ENCODE measurements at places on chromosomes 12 and 14.

GRCh38 chr14:55845963-55846825, 266.2 kb downstream of the KTN1 start:
- no peak for DNase-seq

GRCh38 chr14:102551995-102552705, 40.3 kb upstream of the RCOR1 start:
- DNase-seq, result no peak

- DNase-seq, result no peak
Measured at GRCh38 chr12:111184161-111184560, 184.7 kb downstream of the PHETA1 start.

DNA sequence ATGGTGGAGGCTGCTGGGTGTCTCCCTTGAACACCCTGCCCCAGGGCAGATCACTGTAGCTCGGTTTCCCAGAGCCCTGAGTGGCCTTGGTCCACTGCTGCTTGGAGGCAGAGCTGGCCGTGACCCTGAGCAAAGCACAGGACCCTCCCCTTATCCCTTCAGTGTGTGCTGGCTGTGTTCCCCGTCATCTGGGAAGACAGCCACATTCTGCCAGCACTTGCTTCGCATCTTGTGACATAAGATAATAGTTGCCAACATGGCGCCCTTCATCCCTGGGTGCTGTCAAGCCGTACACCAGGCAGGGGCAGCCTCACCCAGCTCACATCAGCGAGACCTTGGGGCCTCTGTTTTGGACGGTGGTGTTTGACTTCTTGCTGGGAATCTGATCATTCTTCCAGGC, 12.1 kb upstream of the ALDH2 start:
- DNase-seq, result no peak

GRCh38 chr14:85528080-85528896, 1.7 kb upstream of the FLRT2 start:
- DNase-seq, result no peak

GRCh38 chr12:93101367-93101766, 172.3 kb upstream of the EEA1 start:
- DNase-seq, result no peak

DNA sequence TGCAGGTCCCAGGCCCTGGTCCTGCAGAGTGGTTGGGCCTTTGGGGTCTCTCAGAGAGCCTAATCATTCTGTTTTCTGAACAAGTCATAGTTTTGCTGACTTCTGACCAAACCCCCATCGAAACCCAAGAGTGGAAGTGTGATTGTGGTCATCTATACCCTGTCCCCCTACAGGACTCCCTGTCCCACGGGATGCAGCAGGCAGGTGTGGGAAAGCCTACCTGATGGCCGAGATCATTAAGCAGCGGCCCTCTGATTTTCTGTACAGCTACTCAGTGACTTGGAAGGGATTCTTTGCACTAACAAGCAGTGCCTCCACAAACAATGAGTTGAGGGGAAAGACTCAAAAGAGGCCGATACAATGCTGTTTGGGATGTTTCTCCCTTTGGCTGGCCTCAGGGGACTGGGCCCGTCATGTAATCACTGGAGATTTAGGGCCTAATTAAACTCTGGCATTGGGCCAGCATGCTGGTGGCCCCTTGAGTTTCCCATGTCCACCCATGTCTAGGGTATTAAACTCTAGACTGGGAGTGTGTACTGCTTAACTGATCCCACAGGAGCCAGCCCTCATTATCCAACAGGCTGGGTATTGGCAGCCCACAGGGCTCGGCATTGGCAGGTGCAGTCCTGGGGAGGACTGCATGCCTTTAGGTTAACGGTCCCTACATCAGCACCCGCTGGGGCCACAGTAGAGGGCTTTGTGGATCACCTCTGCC, 192.8 kb downstream of the ZFP36L1 start:
- DNase-seq, result no peak

DNA sequence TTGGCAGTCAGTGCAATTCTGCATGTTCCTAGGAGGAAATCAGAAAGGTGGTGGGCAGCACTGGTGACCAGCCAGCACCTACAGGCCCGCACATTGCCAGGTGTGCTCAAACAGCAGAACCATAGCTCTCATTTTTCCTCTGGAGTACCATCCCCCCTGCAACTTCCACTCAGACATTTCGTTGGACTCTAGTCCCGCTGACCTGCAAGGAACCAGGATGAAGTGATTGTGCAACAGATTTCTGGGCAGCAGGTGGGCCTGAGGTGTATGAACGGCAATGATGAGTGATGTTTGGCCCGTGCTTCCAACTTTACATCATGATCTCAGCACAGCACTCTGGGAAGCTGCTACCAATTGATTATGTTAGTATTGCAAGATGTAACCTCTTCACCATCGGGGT, 129.9 kb downstream of the NTF3 start:
- no peak for DNase-seq

DNA sequence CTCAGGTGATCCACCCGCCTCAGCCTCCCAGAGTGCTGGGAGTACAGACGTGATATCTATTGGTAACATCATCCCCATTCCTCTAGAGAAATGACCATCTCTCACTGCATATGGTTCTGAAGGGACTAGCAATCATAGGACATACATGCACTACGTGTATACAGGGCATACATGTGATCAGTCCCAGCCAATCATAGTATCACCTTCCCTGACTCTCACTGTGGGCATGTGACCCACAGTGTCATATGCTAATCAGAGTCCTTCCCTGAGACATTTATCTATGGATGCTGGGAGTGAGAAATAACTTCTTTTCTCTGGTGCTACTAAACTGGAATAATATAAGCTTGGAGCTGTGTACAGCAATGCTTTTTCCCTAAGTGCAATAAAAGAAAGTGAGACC, 12.1 kb upstream of the FBXW8 start:
- no peak for DNase-seq

- no peak for DNase-seq
Measured at GRCh38 chr14:24171422-24172260, at the start of gene REC8. Gene REC8, plus strand, starts transcription at chr14:24172080. Its CDS starts 473 bp downstream, at chr14:24172553.

GRCh38 chr14:100533656-100534485, 53.3 kb downstream of the BEGAIN start:
- DNase-seq, result no peak

DNA sequence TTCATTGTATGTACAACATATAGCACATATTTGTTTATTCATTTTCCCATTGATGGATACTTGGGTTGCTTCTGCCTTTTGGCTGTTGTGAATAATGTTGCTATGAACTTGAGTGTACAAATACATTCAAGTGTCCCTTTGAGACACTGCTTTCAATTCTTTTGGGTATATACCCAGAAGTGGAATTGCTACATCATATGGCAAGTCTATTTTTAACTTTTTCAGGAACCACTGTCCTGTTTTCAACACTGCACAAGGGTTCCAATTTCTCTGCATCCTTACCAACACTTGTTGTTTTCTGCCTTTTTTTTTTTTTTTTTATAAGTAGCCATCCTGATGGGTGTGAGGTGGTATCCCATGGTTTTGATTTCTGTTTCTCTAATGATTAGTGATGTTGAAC, 15.9 kb downstream of the RBMS2 start:
- DNase-seq, result no peak

GRCh38 chr12:6044082-6044481, 80.4 kb downstream of the VWF start:
- DNase-seq, result no peak

- DNase-seq, result peak; percentile 9
Measured at GRCh38 chr14:75363570-75364227, 64.1 kb upstream of the JDP2 start.

DNA sequence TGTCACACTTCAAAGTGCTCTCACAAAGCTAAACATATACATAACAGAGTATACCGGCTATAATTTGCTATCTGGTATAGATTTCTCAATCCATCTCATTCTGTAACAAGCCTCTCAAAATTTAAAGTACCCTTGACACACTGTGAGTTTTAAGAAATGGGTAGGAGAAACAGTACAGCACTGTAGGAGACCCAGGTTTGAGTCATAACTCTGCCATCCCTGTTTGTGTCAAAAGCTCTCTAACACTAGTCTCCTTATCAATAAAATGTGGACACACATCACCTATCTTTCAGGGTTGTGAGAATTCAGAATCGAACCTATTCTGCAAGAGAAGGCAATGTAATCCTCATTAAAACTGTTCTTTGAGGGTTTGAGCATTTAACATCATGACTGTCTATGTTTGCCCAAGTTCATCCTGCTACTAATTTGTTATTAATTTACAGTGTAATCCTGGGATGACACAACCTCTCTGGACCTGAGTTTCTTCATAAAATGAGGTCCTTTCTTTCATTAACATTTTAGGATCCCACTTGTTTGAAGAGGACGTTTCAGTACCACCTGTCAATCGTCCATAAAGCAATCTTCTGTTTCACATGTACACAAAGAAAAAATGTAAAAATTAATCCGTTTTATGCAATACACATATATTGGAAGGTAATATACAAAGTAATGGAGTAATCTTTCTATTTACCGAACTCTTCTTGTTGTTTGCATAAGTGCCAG, 12.1 kb downstream of the SPTSSA start:
- no peak for DNase-seq

- DNase-seq, result peak; percentile 9
Measured at GRCh38 chr12:123602651-123603195, 824 bp downstream of the DDX55 start.

DNA sequence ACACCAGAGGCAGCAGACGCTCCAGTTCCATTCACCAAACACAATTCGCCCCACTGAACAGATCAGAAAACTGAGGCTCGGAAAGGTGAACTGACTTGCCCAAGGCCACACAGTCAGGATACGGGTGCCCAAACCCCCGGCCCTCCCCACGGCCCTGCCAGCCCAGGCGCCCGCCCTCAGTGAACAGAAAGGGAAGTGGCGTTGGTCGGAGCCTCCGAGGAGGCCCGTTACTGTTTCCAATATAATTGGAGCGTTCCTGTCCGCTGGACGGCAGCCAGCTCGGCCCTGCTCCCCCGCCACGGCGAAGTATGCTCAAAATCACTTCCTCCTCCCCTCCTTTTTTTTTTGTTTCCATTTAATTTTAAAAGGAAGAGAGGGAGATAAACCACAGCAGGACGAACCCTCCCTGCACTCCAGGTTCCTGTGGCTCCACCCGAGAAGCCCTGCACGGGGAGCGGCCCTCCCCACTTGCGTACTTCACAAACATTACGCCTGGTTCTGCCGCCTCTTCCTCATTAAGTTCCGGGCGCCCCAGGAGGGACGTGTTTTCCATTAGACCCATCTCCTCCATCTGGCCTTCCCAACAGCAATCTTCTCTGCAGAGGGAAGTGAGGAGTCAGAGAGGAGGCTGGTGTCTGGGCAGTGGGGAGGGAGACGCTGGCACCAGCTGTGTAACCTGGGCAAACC, 61.1 kb downstream of the NCOR2 start:
- no peak for DNase-seq

DNA sequence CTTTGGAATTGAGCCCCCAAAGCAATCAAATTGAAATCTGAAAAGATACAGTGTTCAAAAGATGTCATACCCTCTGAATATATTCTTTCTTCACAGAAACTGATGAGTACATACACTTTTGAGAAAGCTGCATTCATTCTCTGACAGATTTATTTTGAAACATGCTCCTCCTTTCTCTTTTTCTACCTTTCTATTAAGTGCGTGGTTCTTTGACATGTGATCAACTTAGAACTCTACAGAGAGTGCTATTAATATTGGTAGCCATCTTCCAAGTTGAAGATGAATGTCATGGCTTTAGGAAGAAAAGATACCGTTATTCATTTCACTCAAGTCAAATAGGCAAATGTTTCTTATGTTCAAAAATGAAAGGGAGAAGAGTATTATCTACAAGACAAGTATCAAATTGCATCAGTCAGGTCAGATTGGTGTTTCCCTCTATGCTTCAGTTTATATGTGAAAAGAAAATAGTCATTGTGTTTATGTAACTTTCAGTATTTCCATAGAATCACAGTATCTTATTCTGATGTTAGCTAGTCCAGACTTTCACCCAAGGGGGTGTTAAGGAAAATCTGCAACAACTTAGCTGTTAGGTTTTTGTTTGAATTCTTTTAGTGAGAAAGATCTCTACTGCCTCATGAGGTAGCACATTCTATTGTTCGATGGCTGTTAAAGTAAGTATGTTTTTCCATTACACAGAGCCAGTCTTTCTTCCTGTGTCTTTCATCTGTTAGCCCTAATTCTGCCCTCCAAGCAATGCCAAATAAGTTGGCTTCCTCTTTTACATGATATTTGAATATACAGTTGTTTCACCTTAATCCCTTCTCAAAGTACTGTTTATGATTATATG, 55.4 kb upstream of the GARIN2 start:
- DNase-seq, result no peak

DNA sequence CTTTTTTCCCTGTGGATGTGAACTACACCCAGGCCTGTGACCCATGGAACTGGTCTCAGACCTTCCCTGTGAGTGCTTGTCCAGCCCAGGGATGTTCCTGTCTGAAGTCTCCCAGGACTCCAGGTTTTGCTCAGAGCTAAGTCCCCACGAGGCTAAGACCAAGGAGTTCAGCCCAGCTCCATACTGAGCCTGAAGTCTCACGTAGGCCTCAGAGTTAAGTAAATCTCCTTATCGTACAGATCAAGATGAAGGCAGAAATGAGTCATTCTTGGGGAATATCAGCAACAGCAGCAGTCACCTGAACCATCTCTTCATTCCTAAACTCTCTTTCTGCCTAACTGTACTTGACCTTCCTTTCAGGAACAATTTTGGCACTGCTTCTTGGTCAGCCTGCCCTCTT, 139.8 kb downstream of the ANO6 start:
- DNase-seq, result no peak

GRCh38 chr12:118689793-118690192, 291.5 kb upstream of the SRRM4 start:
- DNase-seq, result no peak

DNA sequence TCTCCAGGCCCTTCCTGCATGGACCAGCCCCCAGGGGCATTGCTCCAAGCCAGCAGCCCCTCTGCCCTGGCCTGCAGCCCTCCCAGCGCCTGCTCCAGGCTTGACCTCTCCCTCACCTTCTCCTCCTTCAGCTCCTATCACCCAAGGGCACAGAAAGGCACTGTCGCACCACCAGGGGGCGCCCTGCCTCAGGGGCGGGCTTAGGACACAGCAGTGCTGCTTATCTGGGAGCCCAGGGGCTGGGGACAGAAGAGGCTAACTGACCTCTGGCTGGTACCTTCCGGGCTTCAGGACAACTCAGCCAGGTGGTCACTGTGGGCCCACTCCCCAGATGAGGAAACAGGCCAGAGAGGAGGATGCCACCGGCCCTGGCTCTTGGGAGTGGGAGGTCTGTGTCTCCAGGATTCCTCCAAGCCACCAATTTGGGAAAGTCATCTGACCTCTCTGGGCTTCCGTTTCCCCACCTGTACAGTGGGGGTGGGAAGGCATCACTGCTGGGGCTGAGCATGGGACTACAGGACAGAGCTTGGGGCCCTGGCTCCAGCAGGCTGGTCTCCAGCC, 25.3 kb upstream of the GPR132 start:
- peak; percentile 56 for DNase-seq

- DNase-seq, result no peak
Measured at GRCh38 chr12:115210533-115211252, 526.7 kb upstream of the TBX3 start.

- DNase-seq, result no peak
Measured at GRCh38 chr14:69231486-69231885, 28.5 kb upstream of the GALNT16 start.

GRCh38 chr14:21408147-21408546, 24.3 kb upstream of the SUPT16H start:
- DNase-seq, result no peak
